Progenitor cell of endocrine pancreas (in vitro differentiated cells): ENCODE measurements at places on chromosomes 3 and 15. TPM values are rescaled to one million over a fixed set of nuclear protein-coding genes. Genes with fewer than 3 reads are reported as not detected.

The VWA5B2 gene
- 67.9 and 71.5 TPM in 2 replicates for total RNA-seq

The LEKR1 gene
- 2.4 and 4.1 TPM in 2 replicates for total RNA-seq

The CACNA2D2 gene
- total RNA-seq, result 5.5 and 6.9 TPM in 2 replicates

The DUOXA2 gene
- total RNA-seq, result not detected in 2 replicates

The USF3 gene
- 20.8 and 22.3 TPM in 2 replicates for total RNA-seq

The EFCC1 gene
- total RNA-seq, result 0.60 TPM in 2 replicates

- DNase-seq, result no peak
Observed at GRCh38 chr3:133410191-133410892, 10.5 kb downstream of the BFSP2 start.

DNA sequence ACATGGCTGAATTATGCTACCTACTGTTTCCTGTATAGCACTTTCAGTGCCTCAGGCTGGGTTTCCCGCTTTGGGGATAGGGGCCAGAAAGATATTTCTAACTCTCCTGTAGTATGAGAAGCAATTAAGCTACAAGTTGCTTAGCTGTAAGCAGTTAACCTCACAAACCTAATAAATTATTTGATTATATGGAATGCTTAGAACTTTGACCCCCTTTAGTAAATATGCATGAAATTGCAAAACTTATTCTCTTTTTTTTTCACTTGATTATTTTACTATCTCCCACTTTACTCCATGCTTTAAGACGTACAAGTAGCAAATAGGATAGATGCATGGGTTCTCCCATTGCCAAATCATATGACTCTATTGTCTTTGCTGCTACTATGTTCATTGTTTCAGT is 27.5 kb upstream of the CHMP2B start:
- no peak for DNase-seq

DNA sequence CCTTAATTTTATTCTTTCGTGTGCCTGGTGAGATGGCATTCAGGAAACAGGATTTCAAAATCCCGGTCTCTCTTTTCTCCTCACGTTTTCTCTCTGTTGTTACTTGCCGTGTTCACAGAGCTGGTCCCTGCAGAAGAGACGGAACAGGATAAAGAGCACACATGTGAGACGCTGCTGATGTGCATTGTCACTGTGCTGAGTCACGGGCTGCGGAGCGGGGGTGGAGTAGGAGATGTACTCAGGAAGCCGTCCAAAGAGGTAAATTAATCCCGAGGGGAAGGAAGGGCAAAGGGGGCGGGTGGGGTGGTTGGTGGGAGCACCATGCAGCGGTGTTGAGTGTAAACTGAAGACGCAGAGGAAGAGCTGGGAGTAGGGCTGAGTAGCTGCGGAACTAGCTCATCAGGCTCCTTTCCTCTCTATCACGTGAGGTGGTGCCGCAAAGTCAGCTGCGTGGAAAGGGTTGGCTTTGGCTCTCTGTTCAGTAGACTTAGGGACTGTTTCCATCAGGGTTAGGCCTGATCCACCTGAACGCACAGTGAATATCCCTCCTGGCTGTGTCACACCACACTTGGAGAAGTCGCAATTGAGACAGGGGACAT is 164.8 kb upstream of the BHLHE40 start:
- no peak for DNase-seq

- no peak for DNase-seq
Observed at GRCh38 chr3:195153130-195153529, 117.8 kb downstream of the XXYLT1 start.

GRCh38 chr15:61299075-61299763 is 70.1 kb upstream of the RORA start:
- DNase-seq, result no peak

DNA sequence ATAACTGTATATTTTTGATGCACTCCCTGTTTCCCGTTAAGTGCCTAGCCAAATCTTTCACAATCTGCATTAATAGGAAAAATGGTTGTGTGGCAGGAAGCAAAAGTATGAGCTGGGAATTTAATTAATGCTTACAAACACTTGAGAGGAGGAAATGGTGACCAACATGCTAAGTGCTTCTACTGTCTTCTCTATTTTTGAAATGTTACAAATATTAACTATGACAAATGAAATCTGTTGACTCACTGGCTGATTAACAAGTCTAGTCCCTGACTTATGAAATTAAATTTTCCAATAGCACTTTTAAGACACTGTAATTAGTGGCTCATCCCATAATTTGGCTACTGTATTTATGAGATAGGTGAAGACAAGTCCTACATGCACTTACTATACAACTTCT is 446.9 kb upstream of the DPPA4 start:
- DNase-seq, result no peak

- no peak for DNase-seq
Observed at GRCh38 chr3:13874891-13875290, 5.0 kb downstream of the WNT7A start.

DNA sequence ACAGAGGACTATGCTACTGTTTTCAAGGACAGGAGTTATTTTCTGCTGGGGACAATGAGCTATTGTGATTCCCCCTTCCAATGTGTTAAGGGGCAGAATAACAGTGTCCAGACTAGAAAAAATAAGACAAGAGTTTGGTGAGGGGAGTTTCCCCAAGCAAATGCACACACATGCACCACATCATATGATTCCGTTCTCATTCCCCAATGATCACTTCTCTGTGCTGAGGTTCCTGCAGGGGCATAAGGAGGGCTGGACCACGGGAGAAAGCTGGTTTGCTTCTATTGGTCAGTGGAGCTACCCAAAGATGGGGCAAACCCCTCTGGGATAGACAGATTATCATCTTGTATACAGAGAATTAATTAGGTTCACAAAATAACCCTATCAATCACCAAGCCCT is 80.6 kb downstream of the RBPMS2 start:
- DNase-seq, result no peak

- no peak for DNase-seq
Observed at GRCh38 chr15:34292621-34293020, 45.0 kb downstream of the SLC12A6 start.

DNA sequence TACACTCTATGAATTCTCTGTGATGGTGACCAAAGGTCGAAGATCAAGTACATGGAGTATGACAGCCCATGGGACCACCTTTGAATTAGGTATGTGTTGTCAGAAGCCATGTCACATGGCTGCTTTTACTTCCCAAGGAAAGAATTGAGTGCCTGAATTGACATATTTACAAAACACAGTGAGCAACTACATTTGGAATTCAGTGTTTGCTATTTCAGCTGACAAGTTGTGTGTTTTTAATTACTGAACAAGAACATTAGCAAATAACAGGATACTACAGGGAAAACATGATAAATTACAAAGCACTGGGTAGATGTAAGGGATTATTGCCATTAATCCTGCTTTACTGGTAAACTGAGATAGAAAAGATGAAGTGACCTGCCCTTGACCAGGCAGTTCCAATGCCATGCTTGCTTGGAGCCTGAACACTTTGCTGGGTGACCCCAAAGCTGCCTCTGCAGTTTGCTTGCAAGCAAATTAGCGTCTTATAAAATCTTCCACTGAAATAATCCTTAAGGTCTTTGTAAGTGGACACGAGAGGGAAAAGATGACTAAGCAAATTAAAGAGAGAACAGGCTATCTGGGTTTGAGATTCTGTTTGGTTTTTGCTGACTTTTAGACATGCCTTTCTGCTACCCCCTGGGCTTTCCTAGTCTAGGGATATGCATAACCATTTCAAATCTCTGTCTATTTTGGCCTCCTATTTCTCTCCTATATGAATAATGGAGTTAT is 98.2 kb downstream of the HCN4 start:
- no peak for DNase-seq

- no peak for DNase-seq
Observed at GRCh38 chr15:99564221-99565048, 1.3 kb upstream of the MEF2A start.

- DNase-seq, result no peak
Observed at GRCh38 chr3:172877011-172877410, 126.5 kb downstream of the ECT2 start.

DNA sequence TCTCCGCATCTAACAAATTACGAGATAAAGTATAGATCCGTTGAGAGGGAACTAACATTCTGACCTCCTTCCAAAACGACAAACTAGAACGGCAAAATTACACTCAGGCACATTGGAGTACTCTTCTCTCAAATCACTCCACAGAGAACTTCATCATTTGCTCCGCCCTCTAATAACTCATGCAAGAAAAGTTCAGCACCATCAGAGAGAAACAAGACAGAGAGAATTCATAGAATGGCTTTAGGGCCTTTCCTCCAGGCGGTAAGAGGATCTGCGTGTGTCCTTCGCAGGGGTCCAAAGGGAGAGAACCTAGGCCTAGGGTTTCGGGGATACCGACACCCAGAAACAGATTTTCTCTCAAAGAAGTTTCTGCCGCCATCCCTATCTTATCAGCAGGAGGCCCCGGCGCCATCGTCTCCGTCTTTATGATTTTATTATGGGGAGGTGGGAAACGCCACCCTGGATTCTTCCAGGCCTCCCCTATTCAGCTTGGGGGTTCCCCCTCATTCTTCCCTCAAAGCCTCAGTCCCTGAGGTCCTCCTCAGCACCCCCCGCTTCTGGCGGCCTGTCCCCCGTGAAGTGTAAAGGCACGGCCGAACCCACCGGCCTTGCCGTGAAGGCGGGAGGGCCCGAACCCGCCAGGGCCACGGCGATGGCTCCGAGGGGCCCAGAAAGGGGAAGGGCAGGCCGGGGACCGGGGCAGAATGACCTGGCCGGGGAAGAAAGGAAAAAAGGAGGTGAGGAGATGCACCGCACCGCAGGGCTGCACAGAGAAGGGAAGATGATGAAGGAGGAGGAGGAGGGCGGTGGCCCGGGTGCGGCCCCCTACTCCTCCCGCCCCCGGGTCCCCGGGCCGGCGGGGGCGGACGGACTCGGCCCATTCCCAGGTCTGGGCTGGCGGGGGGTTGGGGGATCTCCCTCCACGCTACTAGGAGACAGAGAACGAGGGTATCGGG is 768 bp downstream of the UBXN7 start:
- DNase-seq, result peak; percentile 22
